Stimulated activated CD8-positive, alpha-beta memory T cell treated with anti-CD3 and anti-CD28 coated beads, Interleukin-4, amount 100 ng/mL, for 1 hour (primary cell): ENCODE measurements at places on chromosomes 1 and 21.
A peak's percentile ranks its signal among the peaks of the same experiment; 100 is the strongest.

DNA sequence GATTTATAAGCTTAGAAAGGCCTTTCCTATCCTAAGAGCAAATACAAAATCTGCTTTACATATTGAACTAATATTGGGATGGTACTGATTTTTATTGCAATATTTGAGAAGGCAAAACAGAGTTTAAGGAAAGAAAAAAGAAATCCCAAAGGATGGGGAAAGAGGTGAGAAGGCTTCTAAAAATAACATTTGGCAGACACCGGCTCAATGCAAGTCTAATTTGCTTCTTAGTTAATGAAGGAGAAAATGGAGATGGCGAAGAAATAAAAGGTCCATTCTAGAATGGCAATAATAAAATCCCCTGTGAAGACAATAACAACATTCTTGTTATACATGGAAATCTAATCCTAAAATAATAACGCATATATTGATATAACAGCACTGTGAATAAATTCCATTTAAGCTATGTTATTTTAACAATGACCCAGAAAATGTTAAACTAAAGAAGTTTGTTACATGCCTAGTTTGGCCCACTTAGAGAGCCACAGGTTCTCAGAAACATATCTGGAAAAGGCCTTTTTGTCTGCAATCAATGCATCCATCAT lies 117.7 kb downstream of the HLCS start:
- no peak for DNase-seq

GRCh38 chr1:63501256-63501655 lies 21.8 kb downstream of the ITGB3BP start:
- DNase-seq, result no peak

GRCh38 chr1:55650444-55650843 lies 435.3 kb upstream of the USP24 start:
- no peak for DNase-seq

GRCh38 chr1:24281591-24281990 lies 37.6 kb upstream of the GRHL3 start:
- no peak for DNase-seq

DNA sequence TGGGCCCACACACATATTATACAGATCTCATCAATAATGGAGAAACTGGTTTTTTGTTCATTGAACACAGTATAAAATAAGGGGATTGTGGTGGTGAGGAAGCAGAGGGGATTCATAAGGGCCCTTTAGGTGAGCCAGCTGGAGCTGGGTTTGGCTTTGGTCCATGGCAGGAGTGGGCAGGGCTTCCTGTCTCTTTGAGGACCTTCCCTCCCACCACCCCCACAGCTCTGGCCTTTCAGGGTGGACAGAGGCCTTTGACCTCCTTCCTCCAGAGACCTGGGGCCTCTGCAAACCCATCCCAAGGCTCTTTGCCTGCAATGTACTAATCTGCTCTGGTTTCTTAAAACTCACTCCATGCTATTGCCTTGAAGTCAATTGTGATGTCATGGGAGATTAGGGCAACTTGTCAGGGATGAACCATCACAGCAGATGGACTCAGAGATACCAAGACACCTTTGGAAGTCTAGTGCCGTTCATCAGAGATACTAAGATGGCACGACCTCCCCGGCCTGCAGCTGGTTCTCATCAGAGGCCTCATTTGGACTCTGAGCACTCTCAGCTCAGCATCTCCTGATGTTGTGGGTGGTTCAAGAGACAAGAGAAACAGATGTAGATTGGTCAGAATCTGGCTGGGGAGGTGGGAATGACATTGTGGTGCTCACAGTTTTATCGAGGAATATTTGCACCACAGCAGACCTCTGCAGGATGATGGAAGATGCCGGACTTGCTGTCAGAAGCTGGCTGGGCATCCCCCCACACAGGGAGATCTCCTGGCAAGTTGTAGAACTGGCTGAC lies 37.9 kb downstream of the LHX4 start:
- no peak for DNase-seq

- no peak for DNase-seq
Observed at GRCh38 chr1:157237522-157237921, 99.3 kb upstream of the ETV3 start.

DNA sequence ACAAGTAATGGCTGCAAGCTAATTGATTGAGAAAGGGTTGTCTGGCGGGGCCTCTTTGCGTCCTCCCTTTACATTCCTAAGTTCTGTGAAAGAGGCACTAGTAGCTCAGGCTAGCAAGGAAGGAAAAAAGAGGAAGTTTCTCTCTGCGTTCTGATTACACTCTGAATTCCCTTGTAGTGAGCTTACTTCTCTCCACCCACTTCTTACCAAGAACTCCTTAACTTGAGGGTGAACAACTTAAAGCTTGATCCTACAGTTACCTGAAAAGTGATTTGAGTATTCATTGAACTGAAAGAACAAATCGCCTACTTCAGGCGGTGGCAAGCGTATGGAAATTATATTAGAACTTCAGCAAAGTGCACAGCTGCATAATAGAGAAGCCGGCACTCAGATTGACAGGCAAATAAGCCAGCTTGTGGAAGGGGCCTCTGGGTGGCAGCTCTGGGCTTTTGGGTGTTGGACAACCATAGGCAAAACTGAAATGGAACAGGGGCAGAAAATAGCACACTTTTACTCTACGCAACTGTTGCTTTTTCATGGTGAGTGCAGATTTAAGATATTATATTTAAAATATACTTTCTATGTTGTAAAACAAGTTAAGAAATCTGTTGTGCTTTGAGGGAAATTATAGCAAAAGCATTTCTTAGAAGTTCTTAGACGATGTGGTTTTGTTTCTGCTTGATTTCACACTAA lies 464.5 kb downstream of the USP25 start:
- DNase-seq, result no peak

DNA sequence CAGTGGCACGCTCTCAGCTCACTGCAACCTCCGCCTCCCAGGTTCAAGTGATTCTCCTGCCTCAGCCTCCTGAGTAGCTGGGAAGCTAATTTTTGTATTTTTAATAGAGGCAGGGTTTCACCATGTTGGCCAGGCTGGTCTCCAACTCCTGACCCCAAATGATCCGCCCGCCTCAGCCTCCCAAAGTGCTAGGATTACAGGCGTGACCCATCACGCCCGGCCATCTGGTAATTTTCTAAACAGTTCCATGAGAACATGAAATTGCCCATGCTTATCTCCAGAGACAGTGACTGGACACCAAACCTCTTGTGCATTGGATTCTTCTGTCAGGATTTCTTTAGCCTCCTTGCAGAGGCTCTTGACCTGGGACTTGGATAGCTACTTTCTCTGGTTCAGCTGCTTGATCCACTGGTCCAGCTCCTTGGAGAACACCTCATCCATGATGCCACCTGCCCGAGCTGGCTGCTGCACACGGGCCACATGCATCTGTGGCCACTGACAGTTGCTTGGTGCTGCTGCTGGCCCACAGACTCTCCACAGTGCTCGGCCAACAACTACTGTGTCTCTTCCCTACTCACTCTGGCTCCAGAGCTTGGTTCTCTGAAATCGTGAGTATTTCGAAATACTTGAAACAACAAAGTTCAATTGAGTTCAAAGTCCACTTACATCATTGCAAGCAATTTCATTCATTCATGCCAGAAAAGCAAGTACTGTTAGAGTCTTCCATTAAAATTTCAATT lies 40.0 kb upstream of the CTPS1 start:
- DNase-seq, result no peak

DNA sequence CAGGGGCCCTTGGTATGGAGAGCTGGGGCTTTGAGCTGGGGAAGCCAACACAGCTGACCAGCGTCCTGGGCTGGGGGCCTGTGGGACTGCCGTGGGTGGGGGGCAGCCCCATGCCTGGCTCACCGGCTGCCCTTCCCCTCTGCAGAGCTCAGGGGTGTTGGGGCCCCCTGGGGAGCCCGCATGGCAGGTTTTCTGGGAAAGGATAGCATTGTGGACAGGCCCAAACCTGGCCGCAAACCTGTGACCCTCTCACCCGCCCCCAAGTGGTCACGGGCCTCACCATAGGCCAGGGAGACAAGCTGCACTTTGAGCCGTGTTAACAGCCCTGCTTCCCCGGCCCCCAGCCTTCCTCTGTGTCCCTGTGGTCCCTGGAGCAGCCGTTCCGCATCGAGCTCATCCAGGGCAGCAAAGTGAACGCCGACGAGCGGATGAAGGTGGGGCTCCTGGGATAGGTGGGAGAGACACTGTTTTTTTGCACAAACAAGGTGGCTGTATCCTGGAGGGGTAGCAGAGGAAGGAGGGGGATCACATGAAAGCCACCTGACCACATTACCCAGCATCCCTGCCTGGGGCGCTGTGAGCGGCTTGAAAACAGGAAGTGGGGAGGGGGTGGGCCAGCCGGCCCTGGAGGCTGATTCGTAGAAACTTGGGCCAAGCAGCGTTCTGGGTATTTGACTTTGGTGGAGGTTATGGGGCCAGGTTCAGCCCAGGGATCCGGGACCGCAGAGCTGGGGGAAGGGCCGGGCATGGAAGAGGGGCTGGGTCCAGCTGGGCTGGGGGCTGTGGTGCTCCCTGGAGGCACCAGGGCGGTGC lies 65.9 kb downstream of the PIK3CD start:
- DNase-seq, result peak; percentile 62

GRCh38 chr1:154864189-154864975 lies 5.7 kb downstream of the KCNN3 start:
- DNase-seq, result no peak

- DNase-seq, result no peak
Observed at GRCh38 chr1:1351511-1352427, 2.6 kb upstream of the DVL1 start.

- no peak for DNase-seq
Observed at GRCh38 chr1:202154766-202155477, 5.5 kb downstream of the PTPN7 start.

GRCh38 chr1:235942625-235942934 lies 75.9 kb upstream of the LYST start:
- DNase-seq, result no peak

DNA sequence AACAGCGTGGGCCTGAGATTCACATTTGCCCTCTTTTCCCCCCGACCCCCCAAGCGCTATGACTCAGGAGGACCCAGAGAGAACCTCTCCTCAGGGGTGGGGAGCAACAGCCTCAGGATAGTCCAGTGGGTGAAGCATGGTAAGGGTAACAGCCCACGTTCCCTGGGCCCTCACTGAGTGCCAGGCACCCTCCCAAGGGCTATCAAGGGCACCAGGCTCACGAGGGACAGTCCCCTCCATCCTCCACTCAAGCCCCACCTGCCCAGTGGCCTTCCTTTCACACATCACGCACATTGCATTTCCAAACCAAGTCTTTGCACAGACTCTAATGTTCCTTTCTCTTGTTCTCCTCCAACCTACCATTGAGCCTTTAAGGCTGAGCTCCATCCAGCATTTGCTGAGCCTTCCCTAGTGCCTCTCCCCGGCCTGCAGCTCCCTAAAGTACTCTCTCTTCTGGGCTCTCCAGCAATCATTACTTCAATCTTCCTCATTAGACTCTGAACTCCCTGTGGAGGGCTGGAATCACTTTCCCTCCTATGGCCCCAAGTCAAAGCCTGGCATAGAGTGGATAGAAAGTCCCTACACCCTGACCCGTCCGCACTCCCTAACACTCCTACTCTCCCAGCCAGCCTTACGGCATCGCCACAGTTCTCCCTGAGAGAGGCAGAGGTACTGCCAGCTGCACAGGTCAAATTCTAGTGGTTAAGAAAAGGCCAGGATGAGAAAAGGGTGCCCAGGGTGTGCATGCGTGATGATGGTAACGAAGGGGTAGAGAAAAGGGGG lies 1.0 kb downstream of the AKR7A2 start:
- no peak for DNase-seq

- DNase-seq, result no peak
Observed at GRCh38 chr1:41678111-41678878, 193.8 kb upstream of the EDN2 start.

- DNase-seq, result no peak
Observed at GRCh38 chr1:60311838-60312237, 238.3 kb upstream of the C1orf87 start.

DNA sequence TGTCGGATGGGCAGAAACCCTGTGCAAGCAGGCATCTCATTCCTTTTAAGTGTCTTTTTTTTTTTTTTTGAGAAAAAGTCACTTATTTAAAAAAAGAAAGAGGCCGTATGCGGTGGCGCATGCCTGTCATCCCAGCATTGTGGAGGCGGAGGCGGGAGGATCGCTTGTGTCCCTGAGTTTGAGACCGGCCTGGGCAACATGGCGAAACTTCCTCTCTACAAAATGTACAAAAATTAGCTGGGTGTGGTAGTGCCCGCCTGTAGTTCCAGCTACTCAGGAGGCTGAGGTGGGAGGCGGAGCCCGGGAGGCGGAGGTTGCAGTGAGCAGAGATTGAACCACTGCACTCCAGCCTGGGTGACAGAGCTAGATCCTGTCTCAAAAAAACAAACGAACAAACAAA lies 1.7 kb downstream of the GPR137B start:
- DNase-seq, result no peak

DNA sequence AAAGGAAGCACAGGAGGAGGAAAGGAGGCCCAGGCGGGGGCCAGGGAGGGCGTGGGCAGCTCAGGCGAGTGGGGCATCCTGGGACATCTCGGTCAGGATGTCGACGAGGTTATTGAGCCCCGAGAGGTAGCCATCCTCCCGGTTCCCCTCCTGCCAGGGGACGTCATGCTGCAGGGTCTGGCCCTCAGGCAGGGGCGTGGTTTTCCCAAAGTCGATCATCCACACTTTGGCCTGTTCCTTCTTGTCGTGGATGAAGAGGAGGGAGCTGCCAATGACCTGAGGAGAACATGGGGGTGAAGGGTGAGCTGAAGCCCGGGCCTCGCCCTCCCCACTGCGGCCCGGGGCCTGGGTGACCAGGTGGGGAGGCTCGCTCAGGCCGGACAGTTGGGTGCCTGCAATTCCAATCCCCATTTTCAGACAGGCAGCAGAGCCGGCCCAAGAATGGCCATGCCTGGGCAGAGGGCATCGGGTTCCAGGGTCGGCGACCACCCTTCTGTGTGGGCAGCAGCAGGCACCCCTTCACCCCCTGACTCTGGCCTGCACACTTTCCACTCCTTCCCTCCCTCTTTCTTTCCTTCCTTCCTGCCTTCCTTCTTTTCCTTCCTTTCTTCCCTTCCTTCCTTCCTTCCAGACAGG lies 86.2 kb downstream of the STUM start:
- DNase-seq, result no peak

GRCh38 chr1:115121793-115122192 lies 32.5 kb upstream of the TSPAN2 start:
- no peak for DNase-seq

- no peak for DNase-seq
Observed at GRCh38 chr1:192067360-192067759, 90.9 kb upstream of the RGS18 start.

GRCh38 chr1:107198561-107198960 lies 57.7 kb downstream of the NTNG1 start:
- no peak for DNase-seq

DNA sequence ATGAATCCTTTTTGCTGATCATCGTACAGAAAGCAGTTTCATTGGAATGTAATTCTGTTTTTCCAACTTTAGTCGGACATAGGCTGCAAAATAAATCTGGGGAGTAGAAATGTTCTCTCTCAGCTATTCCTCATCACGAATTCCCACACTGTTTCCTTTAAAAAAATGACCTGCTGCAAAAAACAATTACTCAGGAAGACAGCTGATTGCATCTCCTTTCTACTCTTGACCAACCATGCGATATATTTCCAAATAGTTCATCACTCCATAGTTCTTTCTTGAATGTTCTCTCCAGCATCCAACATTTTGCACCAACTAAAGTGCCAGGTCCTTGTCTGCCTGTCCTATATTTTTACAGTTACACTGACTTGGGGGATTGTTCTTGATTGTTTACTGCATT lies 96.4 kb downstream of the S1PR1 start:
- no peak for DNase-seq

- DNase-seq, result no peak
Observed at GRCh38 chr1:115217150-115218033, 120.7 kb downstream of the NGF start.
